ENCODE measurements at places on chromosomes 1 and 21.
A peak's percentile ranks its signal among the peaks of the same experiment; 100 is the strongest.

- no peak for DNase-seq
Observed at GRCh38 chr1:100530880-100531487, 7.0 kb upstream of the GPR88 start.

- no peak for DNase-seq
Observed at GRCh38 chr1:243471754-243472745, 216.2 kb downstream of the SDCCAG8 start.

DNA sequence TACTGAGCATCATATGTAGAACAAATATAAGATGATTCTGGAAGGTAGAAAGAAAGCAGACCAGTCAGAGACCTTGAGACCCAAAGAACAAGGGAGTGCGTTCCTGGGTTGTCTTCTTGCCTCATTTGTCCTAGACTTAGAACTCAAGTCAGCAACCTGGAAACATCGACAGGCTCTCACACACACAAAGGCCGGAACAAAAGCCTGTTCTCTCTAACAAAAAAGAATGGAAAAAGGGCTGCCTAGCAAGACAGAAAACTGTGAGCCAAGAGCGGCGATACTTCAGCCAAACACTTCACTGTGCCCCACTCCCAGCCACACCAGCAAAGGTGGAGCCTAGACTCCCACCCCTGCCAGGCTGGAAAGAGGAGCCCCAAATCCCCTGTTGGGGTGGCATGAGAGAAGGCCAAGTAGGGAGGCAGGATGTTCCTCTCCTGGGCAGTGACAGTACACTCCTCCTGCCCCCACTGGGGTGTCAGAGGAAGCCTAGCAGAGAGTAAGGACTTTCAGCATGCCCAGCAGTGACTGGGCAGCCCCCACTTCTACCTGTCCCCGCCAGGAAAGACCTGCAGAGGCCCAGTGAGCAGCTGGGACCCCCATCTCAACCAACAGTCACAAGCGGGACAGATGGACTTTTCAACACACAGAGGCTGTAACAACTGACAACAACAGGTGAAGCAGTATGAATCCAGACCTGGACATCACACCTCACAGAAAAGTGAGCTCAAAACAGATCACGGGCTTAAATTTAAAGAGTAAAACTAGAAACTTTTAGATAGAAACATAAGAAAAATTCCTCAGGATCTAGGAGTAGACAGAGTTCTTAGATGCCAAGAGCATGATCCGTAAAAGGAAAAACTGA lies 33.0 kb downstream of the MRAP start:
- no peak for DNase-seq

GRCh38 chr1:16275591-16275990 lies 38.6 kb upstream of the CPLANE2 start:
- DNase-seq: no peak

DNA sequence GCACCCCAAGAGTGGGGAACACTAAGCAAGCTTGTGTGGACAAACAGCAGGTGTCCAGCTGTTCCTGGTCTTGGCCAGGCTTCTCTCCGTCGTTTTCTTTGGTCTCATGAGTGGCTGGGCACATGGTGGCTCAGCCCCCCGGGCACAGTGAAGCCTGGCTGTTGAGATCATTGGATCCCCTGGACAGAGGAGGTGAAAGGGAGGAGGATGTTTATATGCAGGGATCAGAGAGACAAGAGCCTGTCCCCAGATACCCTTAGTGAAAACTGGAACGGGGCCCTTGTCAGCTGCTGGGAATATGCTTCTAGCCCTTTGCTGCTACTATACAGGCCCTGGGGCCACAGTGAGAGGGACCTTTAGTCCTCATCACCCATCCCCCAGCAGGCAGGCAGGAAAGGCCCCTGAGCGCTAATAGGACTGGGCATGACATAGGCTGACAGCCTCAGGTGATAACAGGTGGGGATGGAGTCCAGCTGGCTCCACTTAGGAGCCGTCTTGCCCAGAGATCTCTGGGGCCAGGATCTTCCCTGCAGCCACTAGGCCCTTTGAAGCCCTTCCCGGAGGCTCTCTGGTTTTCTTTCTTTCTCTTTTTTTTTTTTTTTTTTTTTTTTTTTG lies 16.4 kb downstream of the EPHA8 start:
- DNase-seq: no peak

DNA sequence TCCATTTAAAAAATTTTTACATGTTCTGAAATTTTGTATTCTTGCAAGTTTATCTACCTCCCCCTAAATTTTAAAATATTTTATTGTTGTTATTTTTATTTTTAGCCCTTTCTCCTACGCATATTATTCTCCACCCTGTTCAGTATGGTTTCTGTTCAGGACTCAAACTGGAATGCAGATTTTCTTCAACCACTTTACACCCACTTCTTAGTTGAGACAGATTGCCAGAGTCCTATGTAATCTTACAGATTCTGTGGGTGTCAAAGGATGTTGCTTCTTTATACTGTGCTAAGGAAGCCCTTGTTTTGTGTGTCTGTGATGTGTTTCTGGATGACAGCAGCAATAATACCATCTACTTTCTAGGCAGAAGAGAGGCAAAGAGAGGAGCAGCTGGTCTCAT lies 20.7 kb upstream of the PPP1R8 start:
- DNase-seq: no peak

DNA sequence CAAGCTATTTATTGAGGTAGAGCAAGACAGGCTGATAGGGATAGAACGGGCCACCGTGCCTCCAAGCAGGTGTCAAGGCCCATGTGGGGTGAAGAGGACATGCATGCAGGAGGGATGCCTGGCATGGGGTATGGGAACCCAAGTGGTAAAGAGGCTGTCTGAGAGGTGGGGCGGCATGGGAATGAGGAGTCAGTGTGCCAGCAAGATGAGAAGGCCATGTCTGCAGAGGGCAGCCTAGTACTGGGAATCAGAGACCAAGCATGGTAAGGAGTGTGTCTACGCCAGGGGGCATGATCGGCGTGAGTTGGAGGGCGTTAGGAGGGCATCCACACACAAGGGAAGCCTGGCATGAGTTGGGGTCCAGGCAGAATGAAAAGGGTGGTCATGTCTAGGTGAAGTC lies 303.7 kb upstream of the PLD5 start:
- DNase-seq: no peak

DNA sequence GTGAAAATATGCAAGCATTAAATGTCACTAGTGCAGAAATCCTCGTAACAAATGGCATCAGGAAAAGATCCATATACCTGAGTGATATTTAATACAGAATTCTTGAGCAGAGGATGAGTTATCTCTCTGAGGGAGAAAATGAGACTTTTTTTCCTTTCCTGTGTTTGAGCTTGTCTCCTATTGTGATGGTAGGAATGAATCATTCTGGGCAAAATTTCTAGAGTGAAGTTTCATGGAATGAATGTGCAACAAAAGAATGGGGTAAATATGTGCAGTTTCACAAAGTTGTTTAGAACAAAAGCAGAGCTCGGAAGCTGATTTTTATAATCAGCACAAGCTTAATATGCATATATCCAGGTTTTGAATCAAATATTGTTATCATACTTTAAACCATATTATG lies 4.6 kb downstream of the CTPS1 start:
- DNase-seq: no peak

DNA sequence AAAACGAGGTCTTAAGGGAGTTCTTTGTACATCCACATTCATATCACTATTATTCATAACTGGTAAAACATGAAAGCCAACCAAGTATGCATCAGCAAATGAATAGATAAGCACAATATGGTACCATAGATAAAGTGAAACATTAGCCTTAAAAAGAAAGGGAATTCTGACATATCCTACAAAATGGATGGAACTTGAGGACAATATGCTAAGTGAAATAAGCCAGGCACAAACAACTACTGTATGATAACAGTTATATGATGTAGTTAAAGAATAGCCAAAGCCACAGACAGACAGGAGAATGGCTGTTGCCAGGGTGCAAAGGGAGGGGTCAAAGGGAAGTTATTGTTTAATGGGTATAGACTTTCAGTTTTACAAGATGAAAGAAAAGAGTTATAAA lies 148.9 kb downstream of the EIF4G3 start:
- no peak for DNase-seq

DNA sequence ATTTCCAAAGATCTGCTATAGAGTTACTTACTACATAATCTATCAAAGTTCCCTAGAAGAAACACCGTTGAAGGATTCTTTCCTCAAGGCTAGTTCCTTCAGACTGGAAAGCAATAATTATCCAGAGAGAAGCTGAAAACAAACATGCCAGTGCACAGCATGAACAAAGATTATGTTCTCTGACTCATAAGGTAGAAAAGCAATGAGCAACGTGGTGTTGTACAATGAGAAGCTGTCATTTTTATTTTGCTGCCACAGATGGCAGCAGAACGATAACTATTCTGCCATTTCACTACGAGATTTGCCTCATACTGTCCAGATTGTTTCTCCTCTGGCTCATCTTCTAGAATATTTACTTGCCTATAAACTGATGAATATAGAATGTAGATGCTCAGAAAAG lies 10.7 kb downstream of the EXTL2 start:
- DNase-seq: no peak

DNA sequence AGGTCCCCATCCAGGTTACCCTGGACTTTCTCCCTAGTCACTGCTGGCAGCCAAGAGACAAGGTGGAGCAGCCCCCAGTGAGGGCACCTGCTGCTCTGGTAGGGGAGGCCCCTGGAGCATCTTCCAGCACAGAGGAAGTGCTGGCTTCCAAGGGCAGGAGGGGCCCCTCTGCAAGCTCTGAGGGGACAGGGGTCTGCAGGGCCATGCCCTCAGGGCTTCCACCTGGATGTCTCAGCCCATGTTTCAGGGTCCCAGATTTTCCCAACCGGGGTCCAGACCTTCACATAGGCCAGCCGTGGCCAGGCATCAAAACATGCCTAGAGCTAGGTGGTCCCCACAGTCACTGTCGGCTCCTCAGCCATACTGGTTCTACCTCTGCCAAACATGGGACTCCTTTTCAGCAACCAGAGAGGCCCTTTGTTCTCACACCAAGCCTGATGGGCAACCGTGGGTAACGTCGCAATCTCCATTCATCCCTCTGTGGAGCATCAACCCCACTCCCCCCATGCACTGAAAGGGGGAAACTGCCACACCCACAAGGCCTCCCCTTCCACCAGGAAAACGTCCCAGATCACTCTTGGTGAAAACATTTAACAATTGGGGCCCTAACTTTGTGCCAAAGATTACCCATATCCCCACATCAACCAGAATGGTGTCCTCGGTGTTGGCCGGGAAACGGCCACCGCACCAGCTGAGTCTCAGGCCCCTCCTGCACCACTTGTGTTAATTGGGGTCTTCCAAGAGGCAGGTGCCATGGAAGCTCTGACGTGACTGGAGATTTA lies 1.9 kb upstream of the COL6A2 start:
- peak; percentile 55 for DNase-seq

DNA sequence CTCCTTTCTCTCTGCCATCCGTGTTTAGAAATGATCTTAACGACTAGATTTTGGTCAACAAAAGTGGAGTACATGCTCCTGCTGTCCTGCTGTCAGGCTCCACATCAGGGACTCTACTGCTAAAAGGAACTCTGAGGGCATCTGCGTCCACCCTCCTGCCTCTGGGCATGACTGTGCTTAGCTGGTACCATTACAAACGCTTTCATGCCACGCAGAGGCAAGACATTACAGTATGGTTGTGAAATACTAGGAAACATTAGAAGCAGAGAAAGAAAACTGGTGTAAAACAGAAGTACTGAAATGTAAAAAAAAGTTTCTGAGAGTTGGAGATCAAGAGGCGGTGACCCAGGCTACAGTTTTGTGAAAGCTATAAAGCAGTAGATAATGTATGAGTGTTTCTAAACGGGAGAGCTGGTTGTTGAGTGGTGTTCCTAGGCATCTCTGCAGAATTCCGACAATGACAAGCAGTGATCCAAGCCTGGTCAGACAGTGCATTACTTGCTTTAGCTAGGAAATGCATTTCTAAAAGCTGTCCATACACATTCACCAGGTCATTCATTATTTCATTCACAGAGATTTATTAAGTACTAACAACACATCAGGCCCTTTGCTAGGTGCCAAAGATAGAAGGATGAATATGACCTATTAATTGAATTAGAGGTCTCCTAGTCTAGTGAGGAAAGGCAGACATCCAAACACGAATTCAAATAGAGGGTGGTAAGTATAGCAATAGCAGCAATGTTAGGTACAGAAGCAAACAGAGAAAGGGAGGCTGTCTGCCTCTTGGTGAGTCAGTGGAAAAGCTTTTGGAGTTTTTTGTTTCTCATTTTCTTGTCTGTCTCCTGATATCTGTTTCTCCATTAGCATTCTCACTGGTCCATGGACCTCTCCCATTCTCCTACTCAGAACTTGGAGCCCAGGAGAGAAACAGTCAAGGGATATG lies 401.9 kb downstream of the LMO4 start:
- DNase-seq: no peak

DNA sequence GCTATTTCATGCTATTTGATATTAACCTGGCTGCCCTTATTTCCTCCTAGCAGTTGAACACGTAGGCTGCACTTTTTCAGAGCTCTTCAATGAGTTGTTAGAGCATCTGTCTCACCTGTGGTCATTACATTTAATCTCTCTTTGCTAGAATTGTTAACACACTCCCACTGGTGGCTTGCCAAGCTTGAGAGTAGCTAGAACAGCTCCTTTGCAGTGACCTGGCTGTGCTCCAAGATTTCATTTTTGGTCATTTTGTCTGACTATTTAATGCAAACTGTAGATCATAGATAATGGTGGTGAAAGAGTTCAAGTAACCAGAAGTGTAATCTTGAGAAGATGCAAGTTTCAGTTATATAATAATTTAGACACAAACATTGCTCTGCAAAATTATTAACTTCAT lies 105.6 kb downstream of the LRRC7 start:
- no peak for DNase-seq

- DNase-seq: peak; percentile 62
Observed at GRCh38 chr1:95752515-95753381, 518.7 kb downstream of the RWDD3 start.

- no peak for DNase-seq
Observed at GRCh38 chr1:153228491-153228890, 11.1 kb downstream of the PRR9 start.

- peak; percentile 83 for DNase-seq
Observed at GRCh38 chr1:211643324-211644212, 31.9 kb downstream of the NEK2 start.

GRCh38 chr1:7345516-7345915 lies 425.6 kb upstream of the VAMP3 start:
- peak; percentile 6 for DNase-seq

- no peak for DNase-seq
Observed at GRCh38 chr1:29880556-29880955, 644.2 kb downstream of the PTPRU start.

GRCh38 chr1:225881081-225881958 lies 860 bp downstream of the TMEM63A start:
- DNase-seq: peak; percentile 87

DNA sequence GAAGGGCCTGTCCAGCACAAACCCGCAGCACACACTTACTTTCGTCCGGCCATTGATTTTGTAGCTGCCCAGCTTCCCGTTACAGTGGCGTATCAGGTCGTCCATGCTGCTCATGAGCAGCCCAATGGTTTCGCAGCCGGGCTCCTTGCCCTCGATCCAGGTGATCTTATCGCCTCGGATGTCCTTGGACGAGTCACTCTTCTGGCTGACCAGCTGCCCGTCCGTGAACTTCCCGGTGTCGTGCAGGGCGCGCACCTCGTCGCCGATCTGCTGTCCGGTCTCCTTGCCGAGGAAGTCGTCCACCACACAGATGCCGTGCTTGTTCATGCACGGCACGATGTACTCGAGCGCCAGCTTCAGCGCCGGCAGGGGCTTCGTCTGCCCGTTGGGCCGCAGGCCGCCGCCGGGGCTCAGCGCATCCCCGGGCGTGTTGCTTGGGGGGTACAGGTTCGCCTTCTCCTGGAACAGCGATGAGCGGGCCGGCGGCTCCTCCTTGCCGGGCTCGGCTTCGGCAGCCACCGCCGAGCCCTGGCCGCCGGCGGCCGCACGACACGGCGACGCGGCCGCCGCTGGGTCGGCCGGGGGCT lies 1.0 kb downstream of the EGLN1 start:
- DNase-seq: peak; percentile 62

GRCh38 chr1:6321205-6321604 lies 60.3 kb upstream of the GPR153 start:
- DNase-seq: no peak

- DNase-seq: no peak
Observed at GRCh38 chr1:169207797-169208520, 101.5 kb downstream of the ATP1B1 start.
